Pancreas (tissue), 10 donors: ENCODE measurements at places on chromosomes 4 and X. TPM values are rescaled to one million over a fixed set of nuclear protein-coding genes. Genes with fewer than 3 reads are reported as not detected.

DNA sequence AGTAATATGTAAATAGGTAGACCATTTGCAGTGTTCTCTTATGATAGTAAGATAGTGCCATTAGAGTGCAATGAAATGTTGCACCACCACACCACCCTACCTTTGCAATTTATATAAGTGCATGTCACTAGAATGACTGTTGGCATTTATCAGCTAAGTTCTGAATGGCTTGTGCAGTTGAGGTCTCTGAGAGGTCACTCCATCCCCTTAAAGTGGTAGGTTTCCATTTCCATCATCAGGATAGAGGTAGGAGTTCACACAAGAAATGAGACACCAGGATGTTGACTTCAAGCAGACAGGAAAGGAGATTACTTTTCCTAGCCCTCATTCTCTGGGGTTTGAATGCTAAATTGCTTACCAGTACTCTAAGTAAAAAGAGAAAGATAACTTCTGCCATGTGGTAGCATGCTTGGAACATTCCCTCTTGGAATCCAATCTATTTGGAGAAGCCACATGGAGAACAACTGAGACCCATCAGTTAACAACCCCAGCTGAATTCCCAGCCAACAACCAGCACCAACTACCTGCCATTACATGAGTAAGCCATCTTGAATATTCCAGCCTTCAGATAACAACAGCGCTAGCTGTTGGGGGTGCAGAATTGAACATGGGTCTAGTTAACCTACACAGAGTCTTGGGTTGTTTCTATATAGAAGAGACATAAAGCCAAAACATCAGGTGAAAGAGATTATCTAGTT is 6.7 kb upstream of the LRBA start:
- H3K27me3 ChIP-seq = no peaks in the 10 kb centered on the region
- DNase-seq = no peak
- H3K36me3 ChIP-seq = no peaks in the 10 kb centered on the region
- no peak overlapping the region for H3K4me3 ChIP-seq

Gene PPP1R2C
- not detected for total RNA-seq

DNA sequence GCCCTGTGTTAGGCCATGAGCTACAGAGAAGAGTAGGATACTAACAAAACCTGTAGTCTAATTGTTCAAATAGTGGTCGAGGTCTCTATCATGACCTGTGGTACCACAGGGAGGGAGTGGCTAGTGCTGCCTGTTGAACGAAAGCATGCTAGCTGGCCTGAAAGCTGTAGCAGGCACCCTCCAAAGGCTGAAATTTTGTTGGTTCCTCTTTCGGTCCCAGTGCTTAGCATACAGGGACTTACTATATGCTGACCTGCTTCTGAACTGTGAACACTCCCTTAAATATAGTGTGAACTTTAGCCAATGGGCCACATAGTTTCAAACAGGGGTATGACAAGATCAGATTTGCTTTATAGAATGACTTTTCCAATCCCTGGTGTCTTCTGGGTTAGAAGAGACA is 113.4 kb downstream of the PJA1 start:
- no peak overlapping the region for H3K27ac ChIP-seq
- no peak overlapping the region for H3K4me3 ChIP-seq
- no peaks in the 10 kb centered on the region for H3K4me1 ChIP-seq

Gene OTC
- total RNA-seq = 0.35 TPM

GRCh38 chr4:8560265-8561047 is 19.7 kb upstream of the GPR78 start:
- no peak overlapping the region for H3K27ac ChIP-seq
- H3K4me3 ChIP-seq = no peak overlapping the region
- H3K4me1 ChIP-seq = no peaks in the 10 kb centered on the region
- H3K36me3 ChIP-seq = no peaks in the 10 kb centered on the region
- no peaks in the 10 kb centered on the region for H3K27me3 ChIP-seq
